ENCODE measurements at places on chromosomes 1 and 21.

DNA sequence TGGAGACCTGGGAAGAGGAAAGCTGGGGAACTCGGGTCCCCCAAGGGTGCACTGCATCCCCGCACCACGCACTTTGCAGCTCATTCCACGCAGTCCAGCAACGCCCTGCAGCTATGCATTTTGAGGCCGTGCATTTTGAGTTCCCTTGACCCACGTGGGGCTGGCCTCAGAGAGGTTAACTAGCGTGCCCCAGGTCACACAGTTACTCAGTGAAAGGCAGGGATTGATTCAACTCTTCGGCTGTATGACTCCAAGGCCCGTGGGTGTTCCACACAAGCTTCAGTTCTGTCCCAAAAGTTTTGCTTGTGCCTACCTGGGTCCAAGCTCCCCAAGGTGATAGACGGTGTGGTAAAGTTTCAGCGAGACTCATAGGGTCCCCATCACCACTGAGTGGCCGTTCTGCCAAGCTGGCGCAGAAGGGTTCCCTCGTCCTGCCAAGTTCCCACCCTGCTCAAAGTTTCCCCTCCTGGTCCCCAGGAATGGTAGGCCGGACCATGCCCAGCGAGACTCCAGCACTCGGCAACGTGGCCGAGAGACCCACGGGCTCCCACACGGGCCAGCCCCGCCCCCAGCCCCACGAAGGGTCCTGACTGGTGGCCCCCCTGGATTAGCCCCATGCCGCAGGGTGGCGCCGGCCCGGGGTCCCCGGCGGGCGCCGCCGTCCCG is 611 bp downstream of the HSPG2 start:
- no peak for DNase-seq

- no peak for DNase-seq
Measured at GRCh38 chr1:78045926-78046778, at the start of gene GIPC2. GIPC2 (plus strand) TSS chr1:78045966; CDS start chr1:78046095, 129 bp downstream.

GRCh38 chr1:171898941-171899340 is 57.6 kb downstream of the DNM3 start:
- no peak for DNase-seq

DNA sequence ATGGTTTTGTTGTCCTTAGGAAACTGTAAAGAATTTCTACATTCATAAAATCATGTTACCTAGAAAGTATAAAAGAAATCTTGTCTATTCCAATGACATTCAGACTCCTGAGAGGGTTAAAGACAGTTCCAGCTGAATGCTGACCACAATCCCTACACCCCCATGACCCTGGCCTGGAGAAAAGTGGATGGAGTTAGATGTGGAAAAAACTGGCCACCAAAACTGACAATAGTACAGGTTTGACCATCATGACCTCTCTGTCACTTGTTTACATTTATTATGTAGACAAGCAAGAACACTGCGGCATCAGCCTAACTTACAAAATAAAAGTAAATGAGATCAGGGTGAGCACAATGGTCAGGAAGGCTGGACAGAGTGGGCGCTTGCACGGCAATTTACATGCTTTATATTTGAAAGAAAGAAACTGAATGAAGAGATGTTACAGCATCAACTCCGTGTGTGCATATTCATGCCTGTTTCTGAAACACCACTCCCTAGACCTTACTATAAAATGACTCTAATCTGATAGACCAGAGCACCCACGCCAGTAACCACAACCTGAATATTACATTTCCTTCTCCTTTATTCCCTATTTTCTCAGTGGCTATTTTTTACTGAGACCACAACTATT is 116.0 kb downstream of the ESRRG start:
- DNase-seq = no peak

GRCh38 chr1:108692724-108693655 is 880 bp downstream of the PRPF38B start:
- peak; percentile 18 for DNase-seq

DNA sequence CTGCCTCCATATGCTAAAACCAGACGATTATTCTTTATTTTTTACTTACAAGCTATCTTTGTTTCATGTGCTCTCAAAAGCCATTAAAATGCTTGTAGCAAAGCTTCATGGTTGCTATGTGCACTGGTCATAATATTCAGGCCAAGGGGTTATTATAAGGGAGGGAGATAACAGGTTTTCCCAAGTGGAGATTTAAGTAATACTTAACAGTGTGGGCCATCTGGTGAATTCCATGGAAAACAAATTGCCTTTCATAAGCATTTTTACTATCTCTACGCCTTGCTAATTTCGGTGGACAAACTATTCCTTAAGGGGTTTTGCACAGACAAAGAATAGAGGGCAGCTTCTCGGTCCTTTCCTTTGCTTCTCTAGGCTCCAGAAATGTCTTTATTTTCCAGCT is 137.8 kb downstream of the NUF2 start:
- no peak for DNase-seq

GRCh38 chr1:230327892-230328284 is 98.2 kb downstream of the PGBD5 start:
- DNase-seq = no peak

- DNase-seq = peak; percentile 79
Measured at GRCh38 chr1:173392895-173393658, 84.1 kb upstream of the PRDX6 start.

DNA sequence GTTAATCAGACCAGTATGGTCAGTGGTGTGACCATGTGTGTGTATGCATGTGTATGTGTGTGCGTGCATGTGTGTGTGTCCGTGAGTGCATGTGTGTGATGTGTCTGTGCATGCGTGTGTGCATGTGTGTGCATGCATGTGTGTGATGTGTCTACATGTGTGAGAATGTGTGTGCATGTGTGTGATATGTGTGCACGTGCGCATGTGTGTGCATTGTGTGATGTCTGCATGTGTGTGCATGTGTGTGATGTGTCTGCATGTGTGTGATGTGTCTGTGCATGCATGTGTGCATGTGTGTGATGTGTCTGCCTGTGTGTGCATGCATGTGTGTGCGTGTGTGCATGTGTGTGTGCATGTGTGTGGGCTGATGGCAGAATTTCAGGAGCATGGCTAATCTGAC is 58.2 kb downstream of the SIK1 start:
- DNase-seq = no peak

- DNase-seq = no peak
Measured at GRCh38 chr1:95506736-95507414, 272.9 kb downstream of the RWDD3 start.

DNA sequence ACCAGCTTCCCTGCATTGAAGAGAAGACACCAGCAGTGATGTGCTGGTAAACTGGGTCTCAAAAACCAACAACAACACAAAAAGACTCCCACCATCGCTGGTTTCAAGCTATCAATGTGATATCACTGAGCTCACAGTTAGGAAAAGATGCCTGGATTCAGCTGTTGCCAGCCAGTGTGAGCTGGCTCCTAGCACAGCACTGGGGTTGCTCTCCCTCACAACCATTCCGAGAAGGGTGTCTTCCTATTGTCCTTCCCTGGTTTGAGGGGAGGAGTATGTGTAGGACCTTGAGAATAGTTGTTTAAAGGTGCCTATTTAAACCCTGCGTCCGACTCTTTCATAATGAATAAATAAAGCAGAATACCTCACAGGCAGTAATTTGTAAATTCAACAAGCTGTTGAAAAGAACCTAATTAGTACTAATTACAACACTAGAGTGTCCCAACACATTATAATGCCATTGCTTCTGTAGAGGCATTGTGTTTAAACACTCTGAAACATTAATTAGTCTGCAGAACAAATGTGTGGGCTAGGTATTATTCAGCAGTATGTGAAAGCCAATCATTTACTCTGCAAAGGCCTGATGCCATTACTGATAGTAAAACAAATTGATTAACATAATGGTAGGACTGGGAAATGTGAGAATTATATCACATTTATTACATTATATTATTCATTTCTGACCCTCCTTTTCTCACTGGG is 17.2 kb downstream of the NIBAN1 start:
- DNase-seq = no peak

Data from AG09309 (cell line).